ENCODE measurements at places on chromosomes 5 and 9. TPM values are rescaled to one million over a fixed set of nuclear protein-coding genes. Genes with fewer than 3 reads are reported as not detected.
A peak's percentile ranks its signal among the peaks of the same experiment; 100 is the strongest.

ALG2 gene
- 51.8 TPM for total RNA-seq

- DNase-seq: no peak
- peaks cover 17% of the 10 kb centered on the region for H3K4me1 ChIP-seq
- H3K36me3 ChIP-seq: no peaks in the 10 kb centered on the region
- H3K4me3 ChIP-seq: no peak overlapping the region
Measured at GRCh38 chr9:129161534-129161837, 16.6 kb downstream of the IER5L start.

DNA sequence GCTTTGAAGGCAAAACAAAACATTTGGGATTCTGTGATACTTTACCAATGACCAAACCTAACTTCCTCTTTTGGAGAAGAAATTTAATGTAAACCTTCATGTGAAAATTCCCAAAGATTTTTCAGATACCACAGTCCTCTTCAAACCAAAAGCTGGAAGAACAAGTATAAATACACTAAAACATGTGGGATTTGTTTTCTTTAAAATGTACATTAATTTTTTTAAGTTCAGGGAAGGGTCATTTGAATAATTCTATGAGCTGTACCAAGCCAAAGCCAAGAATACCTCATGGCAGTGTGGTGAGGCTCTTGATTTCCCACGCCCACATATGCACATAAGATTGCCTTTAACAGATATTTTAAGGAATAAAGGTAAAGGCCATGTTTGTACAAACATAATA is 28.4 kb upstream of the ITGA1 start:
- H3K27me3 ChIP-seq: no peaks in the 10 kb centered on the region
- no peak overlapping the region for H3K4me3 ChIP-seq
- no peak for DNase-seq
- H3K4me1 ChIP-seq: peaks cover 5% of the 10 kb centered on the region

- H3K36me3 ChIP-seq: no peaks in the 10 kb centered on the region
- no peak overlapping the region for H3K27ac ChIP-seq
- peaks cover 13% of the 10 kb centered on the region for H3K4me1 ChIP-seq
- no peak for DNase-seq
- H3K4me3 ChIP-seq: peak overlapping the region; percentile 44
- H3K27me3 ChIP-seq: no peaks in the 10 kb centered on the region
Measured at GRCh38 chr5:62143268-62144229, 162.5 kb upstream of the KIF2A start.

PCDHGA2 gene
- 2.7 TPM for total RNA-seq

DNA sequence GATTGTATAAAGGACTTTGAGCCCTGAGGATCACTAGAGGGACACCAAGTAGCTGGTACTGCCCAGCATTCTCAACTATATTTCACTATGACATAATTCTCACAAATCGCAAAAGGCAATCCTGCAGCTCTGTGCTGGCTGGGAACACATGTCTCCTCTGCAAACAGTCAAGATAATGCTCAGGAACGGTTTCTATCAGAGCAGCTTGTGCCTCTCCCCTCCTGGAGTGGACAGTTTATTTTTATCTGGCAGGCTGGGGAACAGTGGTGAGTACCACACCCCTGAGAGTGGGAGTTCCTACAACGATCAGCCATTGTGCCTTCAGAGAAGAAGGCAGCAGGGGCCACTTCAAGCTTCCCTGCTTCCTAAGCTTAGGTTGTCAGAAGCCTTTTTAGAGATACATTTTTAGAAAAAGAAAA is 65.8 kb downstream of the ERAP1 start:
- H3K27ac ChIP-seq: no peak overlapping the region
- no peaks in the 10 kb centered on the region for H3K27me3 ChIP-seq
- no peak for DNase-seq
- peaks cover 3% of the 10 kb centered on the region for H3K4me1 ChIP-seq

ACTBL2 gene
- not detected for total RNA-seq

Measured in osteoblast (primary cell).